CD4-positive, alpha-beta T cell treated with Interleukin-4 for 1 hour (primary cell): ENCODE measurements at places on chromosomes 16 and 17.

- DNase-seq: no peak
Measured at GRCh38 chr16:20901068-20901435, 481 bp downstream of the LYRM1 start.

GRCh38 chr16:57022445-57022844 lies 33.1 kb downstream of the NLRC5 start:
- DNase-seq: no peak

DNA sequence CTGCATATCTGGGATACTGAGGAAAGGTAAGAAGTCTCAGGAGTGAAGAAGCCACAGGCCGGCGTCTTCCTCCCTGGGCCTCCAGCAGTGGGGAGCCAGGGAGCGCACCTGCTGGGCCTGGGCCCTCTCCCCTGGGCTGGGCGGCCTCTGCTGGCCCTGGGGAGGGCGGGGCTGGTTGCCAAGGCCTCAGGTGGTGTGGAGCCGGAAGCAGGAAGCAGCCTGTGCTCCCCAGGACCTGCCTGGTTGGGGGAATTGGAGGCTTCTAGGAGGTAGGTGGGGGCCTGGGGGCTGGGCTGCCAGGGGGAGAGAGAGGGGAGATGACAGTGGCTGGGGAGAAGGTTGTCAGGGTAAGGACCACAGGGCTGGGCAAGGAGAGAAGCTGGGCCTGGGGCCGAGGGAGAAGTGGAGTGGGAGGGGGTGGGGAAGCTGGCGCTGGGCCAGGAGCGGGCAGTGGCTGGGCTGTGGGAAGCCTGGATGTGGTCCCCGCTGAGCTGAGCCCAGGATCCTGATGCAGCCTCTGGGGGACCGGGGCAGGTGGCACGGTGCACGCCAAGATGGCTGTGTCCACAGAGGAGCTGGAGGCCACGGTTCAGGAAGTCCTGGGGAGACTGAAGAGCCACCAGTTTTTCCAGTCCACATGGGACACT lies at the start of gene SMIM22:
Gene SMIM22, plus strand, starts transcription at position 189 of the 647 bp plus-strand sequence. Its CDS starts 366 bp downstream, at position 555.
- DNase-seq: no peak

DNA sequence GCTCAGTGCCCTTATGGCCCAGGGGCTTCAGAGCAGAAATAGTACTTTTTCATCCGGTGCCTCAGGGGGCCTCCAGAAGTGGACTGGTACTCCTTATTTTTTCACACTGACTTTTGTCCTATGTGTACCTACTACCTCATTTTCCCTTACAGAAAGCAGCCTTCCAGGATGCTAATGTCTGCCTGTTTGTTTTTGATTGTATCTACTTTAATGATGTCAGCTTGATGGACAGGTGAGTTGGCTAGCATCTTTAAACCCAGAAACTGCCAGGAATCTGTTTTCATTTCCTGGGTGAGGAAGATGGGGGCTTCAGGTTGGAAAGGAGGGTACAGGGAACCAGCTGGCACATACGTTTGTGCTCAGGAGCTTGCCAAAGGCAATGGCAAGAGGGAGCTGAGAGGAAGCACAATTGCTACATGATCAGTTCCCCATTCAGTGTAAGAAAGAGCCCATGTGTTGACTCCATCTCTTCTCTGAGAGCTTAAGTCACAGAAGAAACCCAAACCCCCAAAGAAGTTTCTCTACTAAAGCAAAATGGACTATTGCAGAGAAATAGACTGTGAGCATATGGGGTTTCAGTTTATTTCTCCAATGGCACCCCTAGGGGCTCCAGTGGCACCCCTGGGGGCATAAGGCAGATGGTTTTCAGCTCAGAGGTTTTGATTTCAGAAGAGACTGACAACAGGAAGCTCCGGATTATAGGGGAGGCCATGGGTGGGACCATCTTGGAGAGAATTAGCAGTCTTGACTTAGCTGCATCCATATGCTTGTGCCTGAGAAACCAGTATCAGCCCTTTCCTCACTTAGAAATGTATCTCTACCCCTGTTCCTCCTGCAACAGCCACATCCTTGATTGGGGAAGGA lies 16.3 kb downstream of the LIG3 start:
- no peak for DNase-seq

DNA sequence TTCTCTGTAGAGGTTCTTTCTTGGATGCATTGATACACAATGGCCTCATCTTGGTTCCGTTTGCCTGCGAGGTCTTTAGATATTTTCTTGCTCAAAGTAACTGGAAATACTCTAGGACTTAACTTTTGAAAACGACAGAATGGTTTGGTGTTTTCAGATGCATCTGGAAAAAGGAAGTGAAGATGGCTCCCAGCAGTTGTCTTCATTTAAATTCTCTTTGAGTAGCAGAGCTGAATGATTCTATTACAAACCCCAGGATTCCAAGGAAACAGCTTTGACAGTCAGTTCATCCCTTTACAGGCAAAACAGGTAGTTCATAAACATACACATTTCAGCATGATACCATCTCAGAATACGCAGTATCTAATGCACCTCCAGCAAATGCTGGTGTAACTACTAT lies 54.8 kb downstream of the PSMD12 start:
- no peak for DNase-seq

DNA sequence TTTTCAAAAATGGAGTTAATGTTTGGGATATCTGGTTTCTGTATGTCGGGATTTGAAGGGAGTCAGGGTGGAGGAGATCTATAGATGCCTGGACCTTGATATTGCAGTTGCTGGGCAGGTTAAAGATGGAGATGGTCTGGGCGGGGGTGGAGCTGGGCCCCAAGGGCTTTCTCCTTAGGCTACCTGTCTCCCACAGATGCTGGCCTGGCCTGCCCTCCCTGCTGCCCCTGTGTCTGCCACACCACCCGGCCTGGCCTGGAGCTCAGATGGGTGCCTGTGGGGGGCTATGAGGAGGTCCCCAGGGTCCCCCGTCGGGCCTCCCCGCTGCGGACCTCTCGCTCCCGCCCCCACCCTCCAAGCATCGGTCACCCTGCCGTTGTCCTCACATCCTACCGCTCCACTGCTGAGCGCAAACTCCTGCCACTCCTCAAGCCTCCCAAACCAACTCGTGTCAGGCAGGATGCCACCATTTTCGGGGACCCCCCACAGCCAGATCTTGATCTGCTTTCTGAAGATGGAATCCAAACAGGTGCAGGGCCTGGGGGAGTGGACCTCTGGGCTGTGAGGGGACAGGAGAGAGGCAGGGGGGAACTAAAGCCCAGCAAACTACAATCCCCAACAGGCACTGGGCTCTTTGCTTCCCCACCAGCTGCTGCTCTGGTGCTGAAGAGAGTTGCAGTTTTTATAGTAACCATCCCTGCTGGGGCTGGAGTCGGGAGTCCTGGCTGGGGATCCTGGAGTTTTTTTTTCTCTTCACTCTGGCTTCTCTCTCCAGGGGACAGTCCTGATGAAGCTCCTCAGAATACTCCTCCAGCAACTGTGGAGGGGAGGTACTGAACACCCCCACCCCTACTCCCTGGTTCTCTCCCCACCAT lies 2.9 kb downstream of the ARHGEF15 start:
- DNase-seq: no peak

DNA sequence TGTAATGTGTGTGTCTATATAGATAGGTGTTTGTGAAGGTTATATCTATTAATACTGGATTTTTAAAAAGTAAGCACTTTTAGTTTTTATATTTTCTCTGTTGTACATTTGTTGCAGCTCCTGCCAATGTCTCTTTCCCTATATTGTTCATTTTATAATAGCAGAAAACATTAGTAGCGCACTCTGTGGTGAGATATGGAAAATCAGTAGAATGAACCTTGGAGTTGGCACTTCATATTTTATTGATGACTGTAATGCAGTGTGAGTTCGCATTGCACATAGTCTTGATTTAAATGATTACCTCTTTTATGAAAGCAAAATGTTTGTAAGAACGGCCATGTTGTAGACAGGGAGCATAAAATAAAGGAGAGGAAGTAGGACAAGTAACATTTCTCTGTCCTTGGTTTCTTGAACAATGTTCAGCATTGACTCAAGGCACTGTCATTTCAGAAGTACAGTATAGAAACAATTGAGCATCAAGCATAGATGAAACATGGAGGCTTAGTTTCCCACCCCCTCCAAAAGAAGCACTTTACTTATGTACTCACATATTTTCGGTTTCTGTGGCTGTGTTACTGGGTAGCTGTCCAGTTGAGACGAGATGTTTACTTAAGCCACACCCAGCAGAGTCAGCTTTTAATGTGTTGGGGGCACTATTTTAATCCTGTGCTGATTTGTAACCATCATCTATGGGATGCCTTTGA lies 74.0 kb downstream of the TANC2 start:
- no peak for DNase-seq

- no peak for DNase-seq
Measured at GRCh38 chr17:82517230-82517865, 2.2 kb upstream of the FOXK2 start.

GRCh38 chr17:42975265-42975664 lies 4.6 kb downstream of the PTGES3L start:
- no peak for DNase-seq

DNA sequence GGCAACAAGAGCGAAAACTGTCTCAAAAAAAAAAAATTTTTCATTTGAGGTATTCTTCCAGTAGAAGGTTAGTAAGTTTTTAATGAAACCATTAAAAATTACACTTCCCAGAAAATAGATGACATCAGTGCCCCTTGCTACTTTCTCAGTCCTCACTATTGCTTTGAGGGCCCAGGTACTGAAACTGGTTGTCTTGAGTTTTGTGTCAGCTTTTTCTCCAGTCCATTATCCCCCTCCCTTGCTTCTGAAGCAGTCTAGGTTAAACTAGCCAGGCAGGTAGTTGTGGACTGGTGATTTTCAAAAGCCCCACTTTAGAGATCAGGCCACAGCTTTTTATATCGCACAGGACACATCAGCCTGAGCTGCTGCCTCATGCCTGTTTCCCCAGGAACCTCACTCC lies 10.9 kb downstream of the SMCR8 start:
- no peak for DNase-seq

GRCh38 chr17:18362698-18363100 lies 651 bp downstream of the SHMT1 start:
- DNase-seq: no peak

- DNase-seq: no peak
Measured at GRCh38 chr17:40850293-40850972, 16.6 kb downstream of the KRT12 start.

- no peak for DNase-seq
Measured at GRCh38 chr17:45190503-45191255, 29.0 kb downstream of the HEXIM2 start.

- no peak for DNase-seq
Measured at GRCh38 chr16:2358811-2359210, 18.3 kb upstream of the ABCA3 start.

DNA sequence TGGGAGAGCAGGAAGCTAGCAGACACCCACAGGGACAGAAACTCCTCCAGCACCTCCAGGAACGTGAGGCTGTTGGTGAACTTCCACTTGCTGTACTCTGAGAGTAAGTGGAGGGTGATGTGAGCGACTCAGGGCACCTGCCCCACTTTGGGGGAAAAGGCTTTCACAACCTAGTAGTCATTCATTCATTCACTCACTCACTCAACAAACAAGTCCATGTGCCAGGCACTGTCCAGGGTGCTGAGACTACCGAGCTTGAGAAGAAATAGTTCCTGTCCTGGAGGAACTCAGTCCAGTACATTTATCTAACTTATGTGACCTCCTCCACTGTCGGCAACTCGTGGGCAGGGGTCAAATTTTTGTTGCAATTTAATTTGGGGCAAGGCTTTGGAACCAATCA lies 26.6 kb downstream of the LGALS9 start:
- no peak for DNase-seq

GRCh38 chr16:23410176-23410575 lies 42.8 kb downstream of the COG7 start:
- DNase-seq: no peak

DNA sequence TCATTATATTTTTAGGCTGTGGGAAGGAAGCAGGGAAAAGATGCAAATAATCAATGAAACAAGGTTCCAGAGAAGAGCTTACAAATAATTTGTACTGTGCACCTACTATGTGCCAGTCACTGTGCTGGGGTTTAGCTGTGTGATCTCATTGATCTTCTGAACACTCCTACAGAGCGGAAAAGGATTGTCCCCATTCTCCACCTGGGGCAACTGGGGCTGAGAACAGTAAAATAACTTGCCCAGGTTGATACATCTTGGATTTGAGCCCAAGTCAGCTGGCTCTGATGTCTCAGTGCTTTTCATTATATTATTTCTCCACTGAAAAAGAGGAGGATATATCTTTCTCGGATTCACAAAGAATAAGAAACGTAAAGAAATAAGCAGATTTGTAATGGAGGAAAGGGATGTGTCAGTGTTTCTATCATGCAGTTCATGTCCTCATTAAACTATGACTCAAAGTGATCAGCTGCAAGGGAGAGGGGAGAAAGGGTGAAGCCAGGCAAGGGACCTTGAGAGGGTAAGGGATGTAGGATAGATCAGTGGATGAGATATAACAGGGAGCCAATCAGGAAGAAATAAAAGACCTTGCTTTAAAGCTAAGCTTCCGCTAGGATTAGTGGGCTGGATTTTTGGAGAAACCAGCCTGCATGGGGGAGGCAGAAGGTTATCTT lies 143.6 kb upstream of the NOL11 start:
- DNase-seq: no peak

DNA sequence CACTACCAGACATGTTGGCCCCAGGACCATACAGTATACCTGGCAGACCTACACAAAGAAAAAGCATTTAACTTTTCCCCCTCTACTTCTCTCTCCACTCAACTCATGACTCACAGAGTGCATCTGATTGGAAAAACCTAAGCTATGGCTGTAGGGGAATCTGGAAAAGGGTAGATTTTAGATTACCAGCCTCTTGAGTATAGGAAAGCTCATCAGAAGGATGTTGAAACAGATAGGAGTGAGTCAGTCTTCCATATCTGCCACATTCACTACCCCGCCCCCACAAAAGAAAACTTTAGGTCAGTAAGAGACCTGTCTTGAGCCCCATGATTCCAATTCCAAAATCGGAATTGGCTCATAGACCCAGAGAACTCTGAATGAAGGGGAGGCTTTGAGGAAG lies 12.3 kb downstream of the KRT9 start:
- DNase-seq: no peak

- no peak for DNase-seq
Measured at GRCh38 chr16:89446136-89446974, 44.0 kb downstream of the ANKRD11 start.

GRCh38 chr16:11964761-11965551 lies at the start of gene TNFRSF17:
Gene TNFRSF17 (plus strand): TSS chr16:11965210. CDS start chr16:11965325, 115 bp downstream.
- no peak for DNase-seq

- DNase-seq: no peak
Measured at GRCh38 chr17:41467561-41467960, 375 bp upstream of the KRT32 start.

- DNase-seq: peak; percentile 65
Measured at GRCh38 chr17:80260791-80261158, at the start of gene RNF213. Gene RNF213 (plus strand): TSS chr17:80260852. CDS start chr17:80263682, 2,830 bp downstream.
